ENCODE measurements at places on chromosomes 4 and X. TPM values are rescaled to one million over a fixed set of nuclear protein-coding genes. Genes with fewer than 3 reads are reported as not detected.

DNA sequence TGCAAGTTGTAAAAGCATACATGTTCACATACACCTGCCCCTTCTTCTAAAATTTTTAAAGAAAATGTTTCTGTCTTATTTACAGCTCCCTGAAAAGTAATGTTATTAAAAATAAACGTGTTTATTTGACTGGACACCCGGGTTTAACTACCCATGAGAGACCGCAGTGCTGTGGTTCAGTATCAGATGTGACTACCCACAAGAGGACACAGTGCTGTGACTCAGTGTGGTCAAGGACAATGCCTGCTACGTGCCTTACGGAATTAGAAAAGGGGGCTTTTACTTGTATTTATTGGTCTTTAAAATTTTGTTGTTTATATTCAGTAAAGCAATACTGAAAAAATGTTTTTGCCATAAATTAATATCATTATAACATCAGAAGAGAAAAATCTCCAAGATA lies 641.4 kb downstream of the TRIML1 start:
- no peak for DNase-seq

- no peak for DNase-seq
Observed at GRCh38 chr4:172308078-172308477, 494.9 kb downstream of the GALNTL6 start.

DNA sequence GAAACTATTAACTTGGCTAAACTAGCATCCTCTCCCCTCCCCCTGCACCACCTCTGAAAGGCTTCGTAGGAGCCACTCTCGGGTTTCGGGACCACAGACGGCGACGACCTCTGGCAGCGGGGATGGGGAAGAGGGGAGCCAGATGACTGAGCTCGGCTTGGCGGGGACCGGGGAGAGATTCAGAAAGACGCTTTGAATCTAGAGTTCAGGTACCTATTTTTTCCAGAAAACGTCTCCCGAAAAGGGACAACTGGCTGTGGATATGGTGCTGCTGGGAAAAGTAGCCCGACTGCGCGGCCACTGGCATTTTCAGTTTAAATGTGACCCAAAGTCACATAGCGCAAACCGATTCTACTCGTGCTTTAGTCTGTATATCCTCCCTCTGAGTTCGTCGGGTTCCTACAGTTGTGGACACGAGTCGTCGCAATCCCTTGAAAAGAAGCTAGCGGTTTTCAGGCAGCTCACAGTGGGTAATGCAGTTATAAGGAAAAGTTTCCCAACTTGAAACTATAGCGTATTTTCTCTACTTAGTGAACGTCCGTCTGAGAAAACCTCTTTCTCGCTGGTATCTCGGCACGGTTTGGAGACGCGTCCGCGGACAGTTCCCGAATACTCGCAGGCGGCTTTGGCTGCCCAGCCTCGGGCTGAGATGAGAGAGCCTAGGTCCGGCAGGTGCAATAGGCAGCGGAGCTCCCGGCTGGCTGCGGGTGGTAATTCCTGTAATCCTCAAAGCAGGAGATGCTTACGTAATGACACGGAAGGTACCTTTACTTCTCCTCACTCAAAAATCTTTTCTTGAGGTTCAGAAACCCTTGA lies 1.3 kb downstream of the PARM1 start:
- peak; percentile 74 for DNase-seq

GRCh38 chr4:145881989-145882388 lies 56.6 kb downstream of the ZNF827 start:
- no peak for DNase-seq

GRCh38 chr4:120858776-120859175 lies 63.8 kb downstream of the PRDM5 start:
- DNase-seq: no peak

- no peak for DNase-seq
Observed at GRCh38 chr4:112210777-112211176, 20.8 kb upstream of the AP1AR start.

- DNase-seq: no peak
Observed at GRCh38 chr4:114193624-114194399, 214.4 kb upstream of the ARSJ start.

GRCh38 chrX:73214426-73215094 lies at the start of gene NAP1L2:
Gene NAP1L2, minus strand, starts transcription at chrX:73214851. Its CDS starts 359 bp downstream, at chrX:73214492.
- peak; percentile 61 for DNase-seq

- no peak for DNase-seq
Observed at GRCh38 chr4:188918787-188919186, 779.5 kb downstream of the TRIML1 start.

DNA sequence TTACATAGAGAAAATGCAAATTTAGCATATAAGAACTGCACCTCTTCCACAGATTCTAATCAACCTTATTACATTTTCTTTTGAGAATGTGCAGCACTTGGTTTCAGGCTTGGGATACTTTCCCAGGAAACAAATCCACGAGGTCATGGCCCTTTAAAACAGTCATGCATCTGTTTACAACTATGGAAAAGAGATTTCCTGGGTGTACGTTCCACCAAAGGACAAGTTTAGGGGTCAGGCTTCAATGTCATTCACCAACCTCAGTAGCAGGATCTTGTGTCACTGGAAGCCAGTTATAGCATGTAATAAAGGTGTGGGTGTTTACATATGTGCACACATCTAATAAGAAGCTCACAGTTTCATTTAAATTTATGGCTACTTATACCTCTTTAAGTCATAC lies 30.7 kb downstream of the EREG start:
- DNase-seq: no peak

DNA sequence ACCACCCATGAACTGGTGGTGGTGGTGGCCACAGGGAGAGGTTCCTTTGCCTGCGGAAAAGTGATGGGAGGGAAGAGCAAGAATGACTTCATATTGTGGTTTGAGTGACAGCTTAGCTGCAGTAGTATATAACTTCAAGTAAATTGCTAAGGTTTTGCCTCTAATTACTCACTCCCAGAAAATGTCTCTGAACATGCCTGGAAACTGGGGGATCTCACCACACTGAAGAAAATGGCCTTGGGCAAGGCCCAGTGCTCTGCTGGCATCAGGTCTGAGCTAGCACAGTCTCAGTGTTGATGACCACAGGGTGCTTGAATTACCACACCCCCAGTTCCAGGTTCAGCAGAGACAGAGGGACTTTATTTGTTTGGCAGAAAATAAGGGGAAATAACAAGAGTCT lies 2085.4 kb downstream of the ARAP2 start:
- DNase-seq: no peak

- DNase-seq: no peak
Observed at GRCh38 chr4:24279911-24280375, 304.4 kb downstream of the DHX15 start.

- peak; percentile 89 for DNase-seq
Observed at GRCh38 chrX:152897222-152898131, at the start of gene ZNF185. Gene ZNF185, plus strand, starts transcription at chrX:152898067. Its CDS starts 16,423 bp downstream, at chrX:152914490.

DNA sequence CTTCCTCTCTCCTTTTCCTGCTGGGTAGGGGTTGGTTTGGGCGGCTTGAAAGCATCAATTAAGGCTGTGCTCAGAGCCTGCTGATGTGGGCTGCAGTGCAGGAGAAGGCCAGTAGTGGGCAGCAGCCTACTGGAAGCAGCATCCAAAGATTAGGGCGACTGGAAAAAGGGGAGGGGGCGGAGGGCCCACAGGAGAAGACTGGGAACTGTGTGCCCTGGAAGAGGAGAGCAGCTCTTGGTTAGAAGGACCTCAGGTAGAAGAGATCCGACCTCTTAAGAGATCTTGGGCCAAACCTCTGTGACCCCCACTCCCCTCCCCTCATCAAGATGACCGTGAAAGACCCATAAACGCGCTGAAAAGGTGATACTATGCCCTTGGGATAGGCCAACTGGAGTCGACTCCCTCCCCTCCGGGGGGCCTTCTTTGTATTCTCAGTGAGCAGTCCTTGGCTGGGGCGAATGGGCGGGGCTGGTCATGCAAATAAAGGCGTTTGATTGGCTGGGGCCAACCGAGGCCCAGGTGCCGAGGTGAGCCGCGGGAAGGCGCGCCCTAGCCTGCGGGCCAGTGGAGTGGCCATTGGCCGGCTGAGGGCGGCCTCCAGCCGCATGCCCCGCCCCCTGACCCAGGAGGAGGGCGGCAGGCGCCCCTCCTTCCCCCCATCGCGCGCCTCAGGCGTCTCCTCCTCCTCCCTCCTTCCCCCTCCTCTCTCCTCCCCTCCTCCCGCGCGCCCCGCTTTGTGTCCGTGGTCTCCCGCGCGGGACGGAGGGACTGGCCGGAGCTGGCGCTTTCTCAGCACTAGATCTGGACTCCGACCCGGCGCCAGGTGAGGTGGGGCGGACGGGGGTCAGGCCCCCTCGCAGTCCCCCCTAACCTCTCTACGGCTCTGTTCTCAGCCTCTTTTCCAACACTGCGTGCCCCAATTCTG lies 10.1 kb downstream of the DLG3 start:
- DNase-seq: peak; percentile 95

- no peak for DNase-seq
Observed at GRCh38 chr4:7199129-7199725, 6.9 kb downstream of the SORCS2 start.

GRCh38 chr4:75561789-75562188 lies 5.9 kb downstream of the ODAPH start:
- peak; percentile 91 for DNase-seq

- DNase-seq: no peak
Observed at GRCh38 chr4:90209922-90210321, 82.7 kb downstream of the CCSER1 start.

DNA sequence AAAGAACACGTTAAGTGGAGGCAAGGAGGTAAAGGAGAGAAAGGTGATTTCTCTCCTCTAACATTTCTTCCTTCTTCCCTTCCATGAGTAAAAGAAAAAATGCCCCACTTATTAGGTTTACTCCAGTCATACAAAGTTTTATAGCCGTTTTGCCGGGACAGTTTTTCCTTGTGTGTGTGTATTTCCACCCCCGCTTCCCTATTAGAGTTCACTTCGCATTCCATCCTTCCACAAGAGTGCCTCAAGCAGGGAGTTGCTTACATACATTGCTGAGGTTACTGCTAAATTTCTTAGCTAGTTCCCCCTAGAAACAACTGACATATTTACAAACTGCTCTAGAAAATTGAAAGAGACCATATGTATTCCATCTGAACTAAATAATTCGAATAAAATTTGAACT lies 45.2 kb upstream of the BMP15 start:
- no peak for DNase-seq

DNA sequence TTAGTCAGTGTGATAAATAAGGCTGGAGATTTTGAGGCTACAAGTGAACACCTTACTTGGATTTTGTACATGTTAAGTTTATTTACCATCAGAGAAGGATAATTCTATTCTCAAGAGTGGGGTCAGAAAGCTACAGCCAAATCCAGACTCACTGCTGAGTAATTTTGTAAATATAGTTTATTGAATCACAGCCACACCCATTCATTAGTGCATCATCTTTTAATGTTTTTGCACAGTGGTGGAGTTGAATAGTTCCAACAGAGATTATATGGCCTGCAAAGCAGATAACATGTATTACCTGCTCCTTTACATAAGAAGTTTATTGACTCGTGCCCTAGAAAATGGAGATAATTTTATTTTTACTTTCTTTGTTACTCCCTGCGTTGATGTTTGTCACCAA lies 60.4 kb downstream of the PCDH18 start:
- DNase-seq: no peak

DNA sequence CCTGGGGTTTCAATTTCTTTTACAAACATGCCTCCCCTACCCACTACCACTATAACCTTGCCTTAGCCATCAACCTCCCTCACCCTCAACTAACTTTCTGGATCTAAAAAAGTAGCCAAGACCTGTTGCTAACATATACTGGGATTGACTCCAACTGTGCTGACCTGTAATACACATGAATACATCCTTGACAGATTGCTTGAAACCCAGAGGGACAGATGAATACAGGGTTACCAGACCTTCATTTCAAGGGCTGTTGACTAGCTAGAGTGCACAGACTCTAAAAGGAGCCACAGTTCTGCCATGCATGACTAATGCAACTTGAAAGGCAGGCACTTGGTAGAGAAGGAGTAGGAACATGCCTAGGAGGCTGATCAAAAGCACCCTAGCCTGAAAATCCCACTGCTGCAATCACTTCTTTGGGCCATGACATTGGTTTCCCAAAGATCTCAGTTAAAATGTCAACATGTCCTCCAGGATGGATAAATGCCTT lies 121.0 kb downstream of the PCDH19 start:
- DNase-seq: no peak

DNA sequence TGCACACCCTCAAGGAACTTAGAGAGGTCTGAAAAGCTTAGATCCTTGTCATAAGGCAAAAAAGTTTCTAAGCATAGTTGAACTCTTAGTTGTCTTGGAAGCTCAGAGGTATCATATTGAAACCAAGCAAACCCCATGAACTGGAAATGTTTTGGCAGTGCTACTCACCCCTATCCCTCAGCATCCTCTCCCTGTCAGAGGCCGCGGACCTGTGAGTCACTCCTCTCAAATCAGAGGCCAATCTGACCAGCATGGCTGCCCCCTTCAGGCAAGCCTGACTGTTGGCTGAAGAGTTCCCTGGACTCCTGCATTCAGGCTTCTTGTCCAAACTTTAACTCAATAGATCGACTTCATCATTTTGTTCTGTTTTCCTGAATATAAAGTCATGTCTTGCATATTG lies 69.4 kb downstream of the KCNIP4 start:
- DNase-seq: peak; percentile 66

DNA sequence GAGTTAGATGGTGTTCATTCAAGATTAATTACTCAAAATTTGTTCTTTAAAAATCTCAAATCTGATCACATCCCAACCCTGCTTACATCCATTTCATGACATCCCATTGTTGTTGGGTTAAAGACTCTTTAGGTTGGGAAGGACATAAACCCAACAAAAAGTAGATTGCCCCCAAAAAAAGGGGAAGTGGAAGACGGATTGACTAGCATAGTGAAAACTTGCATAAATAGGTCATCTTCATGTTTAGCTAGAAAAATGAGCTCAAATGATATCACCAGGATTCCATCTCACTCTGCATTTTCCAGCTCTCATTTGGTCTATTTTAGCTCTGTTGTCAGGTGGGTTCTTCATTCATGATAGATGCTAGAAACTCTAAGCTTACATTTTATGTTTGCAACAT lies 18.5 kb upstream of the TET2 start:
- no peak for DNase-seq

GRCh38 chr4:1726146-1726934 lies 5.0 kb downstream of the TACC3 start:
- peak; percentile 94 for DNase-seq

DNA sequence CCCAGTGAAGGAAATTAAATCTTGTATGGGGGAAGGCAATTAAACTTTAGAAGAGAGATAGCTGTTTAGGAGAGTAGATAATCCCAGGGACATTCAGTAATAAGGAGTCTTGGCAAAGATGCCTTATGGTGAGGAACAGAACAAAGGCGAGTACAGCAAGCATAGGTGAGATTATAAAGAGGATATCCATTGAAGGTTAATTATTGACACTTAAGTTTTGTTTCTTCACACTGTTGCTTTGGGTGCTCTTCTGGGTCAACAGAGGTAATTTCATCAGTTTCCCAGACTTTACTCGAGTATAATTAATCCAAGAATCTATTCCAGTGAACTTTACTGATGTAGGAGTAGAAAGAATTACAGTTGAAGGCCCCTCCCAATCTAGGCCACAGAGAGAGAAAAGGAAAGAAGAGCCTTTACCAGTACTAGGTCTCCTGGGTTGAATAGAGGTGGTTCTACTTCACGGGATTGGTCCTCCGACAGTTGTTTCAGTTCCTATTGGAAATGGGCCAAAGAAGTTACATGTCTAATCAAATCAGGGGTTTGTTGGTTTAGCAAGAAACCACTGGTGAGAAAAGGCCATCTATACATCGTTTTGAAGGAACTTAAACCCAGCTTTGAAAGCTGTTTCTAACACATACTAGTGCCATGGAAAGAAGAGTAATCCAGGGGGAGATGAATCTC lies 27.2 kb downstream of the EPGN start:
- no peak for DNase-seq

FGG gene
- not detected for total RNA-seq

AMMECR1 gene
- total RNA-seq: 32.5 TPM

SLC10A3 gene
- total RNA-seq: 17.6 TPM

RIPPLY1 gene
- total RNA-seq: not detected

CLCN5 gene
- total RNA-seq: 10.5 TPM

ADGRG2 gene
- total RNA-seq: 10.8 TPM

MTMR8 gene
- total RNA-seq: 8.8 TPM

HPSE gene
- total RNA-seq: 3.0 TPM
